ENCODE measurements at places on chromosomes 12 and 14.

DNA sequence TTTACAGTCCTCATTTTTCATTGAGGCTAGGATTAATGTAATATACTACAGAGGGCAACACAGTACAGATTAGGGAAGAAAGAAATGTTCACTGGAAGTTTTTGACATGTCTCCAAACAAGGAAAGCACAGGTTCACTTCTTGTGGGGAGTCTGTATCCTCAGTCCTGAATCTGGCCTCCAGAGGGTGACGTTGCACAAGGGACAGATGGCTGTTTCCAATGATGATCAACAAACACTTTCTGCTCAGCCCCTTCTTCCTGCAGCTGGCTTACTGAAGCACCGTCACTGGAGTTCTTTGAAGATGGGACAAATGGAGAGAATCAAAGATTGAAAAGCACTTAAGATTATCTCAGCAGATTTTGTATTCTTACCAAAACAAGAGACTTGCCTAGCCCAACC, 123.3 kb upstream of the OR4E1 start:
- DNase-seq: no peak

DNA sequence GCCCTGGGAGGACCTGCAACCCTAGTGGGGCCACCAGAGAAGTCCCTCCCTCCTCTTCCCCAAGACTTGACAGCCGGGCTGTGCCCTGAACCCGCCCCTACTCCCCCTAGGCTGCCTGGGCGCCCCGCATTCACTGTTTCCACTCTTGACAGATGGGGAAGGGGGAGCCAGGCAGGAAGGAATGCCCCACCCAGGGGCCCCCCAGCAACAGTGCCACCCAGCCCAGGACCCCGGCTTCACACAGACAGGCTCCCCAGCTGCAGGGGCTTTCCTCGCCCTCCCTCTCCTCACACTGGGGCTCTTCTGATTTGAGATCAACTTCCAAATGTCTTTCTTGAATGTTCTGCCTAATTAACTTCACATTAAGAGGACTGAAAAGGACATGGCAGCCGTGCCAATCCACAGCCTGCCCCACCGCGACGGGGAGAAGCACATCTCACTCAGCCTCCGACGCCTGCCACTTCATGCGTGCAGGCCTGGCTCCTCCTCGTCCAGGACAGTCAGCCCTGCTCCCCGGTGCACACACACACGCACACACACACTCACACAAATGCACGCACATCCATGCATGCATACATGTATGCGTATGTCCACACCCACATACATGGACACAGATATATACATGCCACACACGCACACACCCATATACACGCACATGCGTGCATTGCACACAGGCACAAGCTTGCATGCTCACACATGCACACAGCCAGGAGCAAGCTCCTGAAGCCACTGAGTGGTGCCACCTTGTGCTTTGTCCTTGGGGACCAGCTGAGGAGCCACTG, 19.6 kb upstream of the C14orf180 start:
- no peak for DNase-seq

DNA sequence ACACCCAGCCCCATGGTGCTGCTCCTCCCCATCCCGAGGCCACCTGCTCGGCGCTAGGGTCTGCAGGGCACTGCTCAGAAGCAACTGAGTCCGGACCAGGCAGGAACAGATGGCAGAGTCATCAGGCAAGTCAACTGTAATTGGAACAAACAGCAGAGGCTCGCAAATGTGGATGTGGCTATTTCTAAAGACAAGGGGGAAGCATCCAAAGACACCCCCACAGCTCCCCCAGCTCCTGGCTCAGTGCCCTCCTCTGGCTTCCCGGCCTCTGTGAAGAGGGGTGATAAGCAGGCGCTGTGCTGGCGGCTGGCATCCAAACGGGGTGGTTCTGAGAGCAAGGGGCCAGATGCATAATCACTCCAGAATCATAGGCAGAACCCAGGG, 125.6 kb downstream of the PIWIL1 start:
- no peak for DNase-seq

GRCh38 chr12:33587784-33588712, 148.4 kb upstream of the SYT10 start:
- DNase-seq: no peak

DNA sequence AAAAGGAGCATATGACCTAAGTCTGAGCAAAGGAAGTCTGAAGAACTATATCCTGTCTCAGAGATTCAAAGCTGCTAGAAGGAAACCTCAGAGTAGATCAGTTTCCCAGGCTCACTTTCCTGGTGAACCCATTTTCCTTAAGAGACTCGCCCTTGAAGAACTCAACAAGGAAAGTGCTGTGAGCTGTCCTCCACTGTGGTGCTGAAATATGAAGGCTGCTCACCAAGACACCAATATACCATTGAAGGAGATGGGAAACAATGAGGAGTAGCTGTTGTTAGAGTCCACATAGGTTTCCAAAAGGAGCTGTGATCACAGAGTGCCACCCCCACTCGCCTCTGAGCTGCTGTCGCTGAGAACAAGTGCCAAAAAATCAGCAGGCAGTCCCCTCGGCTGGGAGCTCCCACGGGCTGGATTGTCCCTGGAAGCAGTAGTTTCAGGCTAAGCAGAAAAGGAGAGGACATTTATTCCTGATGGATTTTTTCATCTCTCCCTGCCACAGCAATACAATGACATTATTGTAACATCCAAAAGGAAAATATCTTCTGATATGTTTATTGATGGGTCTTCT, 282.1 kb downstream of the RPS29 start:
- DNase-seq: no peak

DNA sequence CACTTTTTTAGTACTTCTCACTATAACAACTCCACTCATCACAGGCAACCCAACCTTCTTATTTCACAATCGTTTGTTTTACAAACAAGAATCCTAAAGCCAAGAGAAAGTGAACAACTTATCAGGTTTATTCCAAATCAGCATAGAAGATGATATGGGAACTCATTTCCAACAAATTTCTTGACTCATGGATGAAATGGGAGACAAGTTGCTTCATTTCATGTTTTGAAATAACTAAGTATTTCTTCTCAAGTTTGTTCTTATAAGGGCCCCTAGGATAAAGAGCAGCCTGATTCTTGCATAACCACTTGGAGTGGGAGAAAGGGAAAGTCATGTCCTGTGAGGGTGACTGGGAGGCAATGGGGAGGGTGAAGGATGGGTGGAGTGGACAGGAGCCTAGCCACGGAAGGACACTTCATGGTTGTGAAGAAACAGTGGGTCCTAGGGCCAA, 168.3 kb downstream of the DUSP6 start:
- no peak for DNase-seq

DNA sequence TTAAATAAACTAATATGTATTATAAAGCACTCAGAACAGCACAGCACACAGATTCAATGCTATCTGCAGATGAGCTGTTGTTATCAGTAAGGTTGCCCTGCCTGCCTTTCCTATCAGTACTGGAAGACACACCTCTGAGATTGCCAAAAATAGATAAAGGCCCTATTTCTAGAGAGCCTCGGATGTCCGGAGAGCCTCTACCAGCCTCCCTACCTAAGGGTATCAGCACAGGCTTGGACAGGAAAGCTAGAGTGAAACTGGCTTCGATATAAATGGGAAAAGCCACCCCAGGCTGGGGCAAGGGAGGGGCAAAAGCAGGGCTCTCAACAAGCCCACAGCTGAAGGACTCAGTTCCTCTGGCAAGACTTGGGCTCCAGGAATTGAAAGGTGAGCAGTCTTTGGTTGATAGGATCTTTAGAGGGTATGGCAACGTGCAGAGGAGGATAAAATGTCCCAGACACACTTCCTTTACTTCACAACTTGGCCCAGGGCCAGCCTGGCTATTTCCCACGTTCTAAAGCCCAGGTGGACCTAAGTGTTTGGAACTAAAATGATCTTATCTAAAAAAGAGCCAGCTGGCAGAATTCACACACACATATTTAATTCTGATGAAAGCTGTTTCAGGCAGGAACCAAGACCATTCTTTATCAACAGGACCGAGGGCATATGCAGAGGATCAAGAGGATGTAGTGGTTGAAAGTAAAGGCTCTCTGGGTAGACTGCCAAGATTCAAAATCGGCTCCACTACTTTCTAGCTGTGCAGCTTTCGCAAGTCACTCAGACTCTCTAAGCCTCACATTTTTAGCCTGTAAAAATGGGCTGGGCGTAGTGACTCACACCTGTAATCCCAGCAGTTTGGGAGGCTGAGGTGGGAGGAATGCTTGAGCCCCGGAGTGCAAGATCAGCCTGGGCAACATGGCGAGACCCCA, 37.8 kb upstream of the ITPR2 start:
- no peak for DNase-seq

DNA sequence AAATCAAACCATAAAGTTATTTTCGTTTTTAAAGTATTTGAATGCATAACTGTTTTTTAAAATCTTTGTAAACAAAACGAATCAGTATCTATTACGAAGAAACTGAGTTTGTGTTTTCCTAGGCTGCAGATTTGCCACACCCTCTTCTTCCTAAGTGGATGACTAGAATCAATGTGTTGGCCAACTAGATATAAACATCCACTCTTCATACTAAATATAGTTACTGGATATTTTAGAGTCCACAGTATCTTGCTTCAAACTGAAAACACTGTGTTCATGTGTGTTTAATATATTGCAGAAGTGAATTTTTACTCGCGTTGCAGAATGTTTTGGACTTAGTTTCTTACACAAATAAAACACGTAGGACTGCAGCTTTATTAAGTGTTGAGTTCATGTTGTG, 63.2 kb downstream of the KLHL28 start:
- DNase-seq: no peak

GRCh38 chr12:71756054-71756690, 1.5 kb downstream of the RAB21 start:
- DNase-seq: no peak

GRCh38 chr12:4030929-4031702, 157.9 kb upstream of the PARP11 start:
- DNase-seq: peak; percentile 91

DNA sequence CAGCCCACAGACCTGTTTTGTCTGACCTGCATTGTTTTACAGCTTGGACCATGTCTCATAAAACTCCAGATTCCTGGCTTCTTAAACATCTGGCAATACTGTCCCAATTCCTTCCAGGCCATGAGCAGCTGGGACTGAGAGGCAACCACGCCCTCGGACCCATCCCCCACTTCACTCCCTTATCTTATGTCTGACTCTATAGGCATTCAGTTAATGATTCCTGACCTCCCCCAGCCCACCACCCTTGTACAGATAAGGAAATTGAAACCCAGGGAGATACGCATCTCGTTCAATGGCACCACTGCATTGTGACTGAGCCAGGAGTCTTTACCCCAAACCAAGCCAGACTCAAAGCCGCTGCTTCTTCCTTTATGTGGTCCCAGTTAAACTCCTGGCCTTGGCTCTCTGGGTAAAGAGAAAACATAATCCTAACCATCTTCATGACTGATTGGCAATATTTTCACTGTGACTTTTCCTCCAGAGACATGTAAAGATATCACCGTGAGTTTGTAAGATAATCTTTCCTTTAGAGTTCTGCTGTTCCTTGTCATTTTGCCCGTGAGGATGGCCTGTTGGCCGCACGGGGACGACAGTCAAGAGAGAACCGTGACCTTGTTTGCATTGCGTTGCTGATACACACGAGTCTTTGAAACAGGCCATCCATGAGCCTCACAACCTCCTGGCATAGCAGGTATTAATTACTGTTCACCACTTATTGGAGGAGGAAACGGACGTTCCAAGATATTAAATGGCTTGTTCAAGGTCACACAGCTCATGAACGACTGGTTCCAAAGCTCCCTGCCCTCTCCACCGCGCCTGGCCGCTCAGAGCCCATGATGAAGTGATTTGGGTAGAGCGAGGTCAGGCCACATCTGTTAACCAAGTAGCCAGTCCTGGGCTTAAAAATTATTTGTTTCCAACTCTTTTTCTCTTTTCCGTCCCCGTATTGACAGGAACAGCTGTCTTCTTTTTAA, 39.4 kb downstream of the MAP1LC3B2 start:
- DNase-seq: no peak

DNA sequence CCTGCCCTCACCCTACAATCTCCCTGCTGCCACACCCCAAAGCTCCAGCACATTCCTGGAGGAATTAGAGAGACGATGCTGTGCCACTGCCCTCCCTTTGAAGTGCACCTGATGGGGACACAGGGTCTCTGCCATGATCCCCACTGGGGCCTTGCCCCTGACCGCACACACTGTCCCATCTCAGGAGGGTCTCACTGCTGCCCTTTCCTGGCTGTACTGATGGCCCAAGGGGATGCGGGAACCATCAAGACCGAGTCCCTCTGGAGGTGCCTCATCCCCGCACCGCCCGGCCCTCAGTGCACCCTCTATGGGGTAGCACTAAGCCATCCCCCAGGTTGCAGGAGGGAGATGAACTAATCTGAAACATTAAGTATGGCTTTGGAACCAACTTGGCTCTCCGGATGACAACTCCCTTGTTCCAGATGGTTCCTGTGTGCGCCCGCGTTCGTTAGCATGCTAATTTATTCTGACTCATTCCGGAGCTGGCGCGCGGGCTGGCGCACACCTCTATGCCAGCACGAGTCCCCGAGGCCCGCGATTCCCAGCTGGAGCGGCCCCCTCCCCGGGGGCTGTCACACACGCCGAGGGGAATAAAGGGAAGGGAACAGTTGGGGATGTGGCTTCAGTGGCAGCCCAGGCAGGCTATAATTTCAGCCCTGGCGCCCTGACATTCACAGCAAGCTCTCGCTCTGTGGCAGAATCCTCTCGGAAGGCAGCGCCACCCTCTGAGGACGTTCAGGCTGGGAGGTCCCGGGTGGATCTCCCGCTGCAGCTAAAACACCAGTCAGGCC, 34.2 kb upstream of the C14orf180 start:
- DNase-seq: no peak

DNA sequence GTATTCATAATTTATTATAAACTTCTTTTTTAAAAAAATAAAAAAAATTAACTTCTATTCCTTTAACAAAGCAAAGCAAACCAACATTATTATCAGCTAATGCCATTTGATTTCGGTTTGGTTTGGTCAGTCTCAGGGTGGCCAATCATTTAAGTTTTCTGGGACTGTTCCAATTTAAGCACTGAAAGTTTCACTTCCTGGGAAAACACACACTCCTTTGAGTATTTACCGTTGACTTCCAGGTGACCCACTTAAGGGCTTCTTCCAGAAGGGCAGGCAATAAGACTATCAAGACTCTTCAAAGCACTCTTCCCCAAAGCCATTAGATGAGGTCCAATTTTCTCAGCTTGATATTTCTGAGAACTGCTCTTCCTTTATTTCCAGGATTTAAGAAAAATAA, 854.0 kb downstream of the DIO2 start:
- DNase-seq: no peak

GRCh38 chr12:132282950-132283771, 46.2 kb downstream of the GALNT9 start:
- no peak for DNase-seq
